ENCODE measurements at places on chromosomes 4 and X.

DNA sequence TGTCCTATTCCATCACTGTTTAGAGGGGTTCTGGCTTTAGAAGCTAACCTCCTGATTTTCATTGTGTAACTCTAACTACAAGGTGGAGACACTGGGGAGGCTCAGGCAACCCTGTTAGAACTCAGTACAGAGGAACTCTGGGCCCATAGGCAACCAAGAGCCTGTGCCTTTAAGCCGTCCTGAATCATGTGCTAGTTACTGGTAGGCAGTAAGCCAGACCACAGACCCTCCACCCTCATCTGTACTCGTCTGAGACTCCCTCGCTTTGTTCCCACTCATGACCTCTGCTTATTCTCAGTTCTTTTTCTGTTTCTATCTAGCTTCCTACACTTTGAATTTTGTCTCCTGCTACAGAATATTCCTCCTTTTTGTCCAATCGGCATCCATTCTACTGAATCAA is 31.4 kb downstream of the TBC1D1 start:
- DNase-seq, result no peak

DNA sequence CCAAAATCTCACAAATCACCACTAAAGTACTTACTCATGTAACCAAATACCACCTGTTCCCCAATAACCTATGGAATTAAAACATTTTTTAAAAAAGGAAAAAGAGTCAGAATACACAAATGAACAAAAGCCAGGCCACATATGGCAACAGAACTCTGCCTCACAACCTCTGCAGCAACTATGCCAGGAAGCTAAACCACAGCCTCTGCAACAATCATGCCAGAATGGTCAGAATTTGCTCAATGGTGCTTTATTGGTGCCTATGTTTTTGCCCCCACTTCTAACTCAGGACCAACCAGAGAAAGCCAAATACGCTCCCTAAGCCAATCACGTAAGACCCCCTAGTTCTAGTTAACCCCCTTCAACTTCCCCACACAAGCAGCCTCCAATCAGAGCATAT is 69.6 kb downstream of the HOPX start:
- no peak for DNase-seq

GRCh38 chrX:139246295-139246694 is 284.2 kb upstream of the F9 start:
- DNase-seq, result no peak

- no peak for DNase-seq
Observed at GRCh38 chr4:54976682-54977081, 148.7 kb downstream of the KDR start.

DNA sequence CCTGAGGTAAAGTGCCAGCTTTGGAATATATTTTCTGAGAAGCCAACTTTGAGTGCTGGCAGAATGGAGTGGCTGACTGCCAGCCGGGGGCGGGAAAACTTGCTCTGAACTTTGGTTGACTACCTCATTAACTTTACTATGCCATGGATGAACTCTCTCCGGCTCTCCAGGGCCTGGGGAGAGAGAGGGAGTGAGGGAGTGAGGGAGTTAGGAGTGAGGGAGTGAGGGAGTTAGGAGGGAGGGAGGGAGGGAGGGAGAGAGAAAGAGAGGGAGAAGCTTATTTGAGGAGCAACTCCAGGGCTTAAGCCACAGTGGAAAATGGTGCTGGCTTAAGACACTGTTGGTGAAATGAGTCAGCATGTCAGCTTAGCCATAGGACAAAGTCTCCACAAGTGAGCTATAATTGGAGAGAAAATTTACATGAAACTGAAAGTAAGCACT is 280.9 kb upstream of the RPS6KA3 start:
- DNase-seq, result no peak
